ENCODE measurements at places on chromosomes 12 and 14.

GRCh38 chr14:65290830-65291229, 121.7 kb upstream of the FUT8 start:
- no peak for DNase-seq

- DNase-seq: no peak
Measured at GRCh38 chr12:85138833-85139232, 102.7 kb downstream of the LRRIQ1 start.

DNA sequence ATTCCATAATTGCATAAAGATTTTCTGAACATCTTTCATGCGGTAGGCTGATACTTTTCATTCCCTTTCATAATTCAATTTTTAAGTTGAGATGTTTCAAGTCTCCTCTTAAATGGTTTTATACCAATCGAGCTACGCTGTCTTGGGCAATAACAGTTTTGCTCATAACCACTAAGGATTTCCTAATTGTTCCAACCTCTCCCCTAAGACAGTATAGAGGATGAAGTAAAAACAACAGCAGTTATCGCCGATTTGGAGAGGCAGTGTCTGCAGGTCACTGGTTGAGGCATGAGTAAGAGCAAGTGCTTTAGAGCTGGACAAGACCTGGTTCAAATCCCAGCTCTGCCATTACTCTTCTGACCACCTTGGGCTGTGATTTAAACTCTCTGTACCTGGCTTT, 6.9 kb upstream of the MED13L start:
- DNase-seq: no peak

DNA sequence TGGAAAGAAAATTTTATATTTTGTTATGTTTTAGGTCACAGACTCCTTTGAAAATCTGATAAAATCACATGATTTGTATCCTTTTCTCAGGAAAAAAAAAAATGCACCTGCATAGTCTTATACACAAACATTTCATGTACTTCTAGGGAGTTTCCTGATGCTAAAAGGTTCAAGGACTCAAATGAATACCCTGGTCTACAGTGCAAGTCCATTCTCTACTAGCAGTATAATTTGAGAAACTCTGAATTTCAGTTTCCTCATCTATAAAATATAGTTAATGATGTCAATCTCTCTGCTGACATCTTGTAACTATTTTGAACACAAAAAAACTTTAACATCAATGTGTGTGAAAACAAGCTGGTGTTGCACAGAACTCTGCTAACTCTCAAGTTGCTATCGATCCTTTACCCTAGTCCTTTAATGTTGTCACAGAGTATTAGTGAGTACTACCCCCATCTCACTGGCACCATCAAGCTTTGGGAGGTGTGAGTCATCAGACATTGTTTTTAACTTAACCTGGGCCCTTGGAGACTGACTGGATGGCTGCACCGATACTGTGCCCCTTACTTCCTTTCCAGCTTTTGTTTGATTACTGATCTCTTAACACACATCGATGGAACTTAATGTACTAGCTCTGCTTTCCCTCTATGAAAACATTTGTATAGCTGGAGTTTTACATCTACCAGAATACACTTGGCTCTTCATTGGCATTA, 251.9 kb upstream of the SOX5 start:
- no peak for DNase-seq

DNA sequence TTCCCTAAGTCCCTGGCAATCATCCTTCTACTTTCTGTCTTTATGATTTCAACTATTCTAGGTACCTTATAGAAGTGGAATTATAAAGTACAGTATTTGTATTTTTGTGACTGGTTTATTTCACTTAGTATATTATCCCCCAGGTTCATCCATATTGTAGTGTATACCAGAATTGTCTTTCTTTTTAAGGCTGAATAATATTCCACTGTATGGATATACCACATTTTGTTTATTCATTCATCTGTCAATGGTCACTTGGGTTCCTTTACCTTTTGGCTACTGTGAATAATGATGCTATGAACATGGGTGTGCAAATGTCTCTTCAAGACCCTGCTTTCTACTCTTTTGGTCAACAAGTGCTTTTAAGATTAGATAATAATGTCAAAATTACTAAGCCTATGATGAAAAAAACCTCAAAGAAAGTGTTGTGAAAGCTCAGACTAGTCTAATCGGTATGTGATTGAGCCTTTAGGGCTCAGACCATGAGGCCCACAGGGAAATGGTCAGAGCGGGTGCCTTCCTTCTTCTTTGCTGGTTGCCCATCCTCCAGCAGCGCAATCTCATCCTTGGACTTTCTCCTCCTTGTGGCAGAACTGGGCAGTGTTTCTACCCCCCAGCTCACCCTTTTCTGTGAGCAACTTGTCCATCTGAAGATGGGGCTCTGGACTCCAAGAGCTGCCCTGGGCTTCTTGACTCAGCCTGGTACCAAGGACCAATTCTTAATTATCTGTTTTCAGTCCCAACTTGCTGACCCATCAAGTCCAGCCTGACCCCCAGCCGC, 105.4 kb downstream of the TTC8 start:
- no peak for DNase-seq

GRCh38 chr12:1827826-1828805, 7.8 kb downstream of the LRTM2 start:
- DNase-seq: no peak

DNA sequence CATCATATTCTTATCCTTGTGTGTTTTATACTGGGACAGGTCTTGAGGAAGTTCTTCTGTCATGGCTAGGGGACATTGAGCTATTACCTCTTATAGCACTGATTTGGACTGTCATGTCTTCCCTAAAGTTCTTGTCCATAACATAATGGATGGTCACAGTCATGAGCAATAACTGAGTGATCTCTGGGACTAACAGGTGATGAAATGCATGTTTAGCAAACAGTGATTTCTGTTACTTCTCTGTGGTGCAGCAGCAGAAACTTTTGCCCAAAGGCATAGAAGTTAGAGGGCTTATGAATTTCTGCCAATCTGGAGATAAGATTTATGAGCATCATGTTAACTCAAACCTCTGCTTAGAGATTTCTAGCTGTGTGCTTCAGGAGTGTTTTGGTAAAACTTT, 5.9 kb downstream of the ADIPOR2 start:
- no peak for DNase-seq

GRCh38 chr12:53127169-53127568, 23.9 kb downstream of the SOAT2 start:
- DNase-seq: no peak

DNA sequence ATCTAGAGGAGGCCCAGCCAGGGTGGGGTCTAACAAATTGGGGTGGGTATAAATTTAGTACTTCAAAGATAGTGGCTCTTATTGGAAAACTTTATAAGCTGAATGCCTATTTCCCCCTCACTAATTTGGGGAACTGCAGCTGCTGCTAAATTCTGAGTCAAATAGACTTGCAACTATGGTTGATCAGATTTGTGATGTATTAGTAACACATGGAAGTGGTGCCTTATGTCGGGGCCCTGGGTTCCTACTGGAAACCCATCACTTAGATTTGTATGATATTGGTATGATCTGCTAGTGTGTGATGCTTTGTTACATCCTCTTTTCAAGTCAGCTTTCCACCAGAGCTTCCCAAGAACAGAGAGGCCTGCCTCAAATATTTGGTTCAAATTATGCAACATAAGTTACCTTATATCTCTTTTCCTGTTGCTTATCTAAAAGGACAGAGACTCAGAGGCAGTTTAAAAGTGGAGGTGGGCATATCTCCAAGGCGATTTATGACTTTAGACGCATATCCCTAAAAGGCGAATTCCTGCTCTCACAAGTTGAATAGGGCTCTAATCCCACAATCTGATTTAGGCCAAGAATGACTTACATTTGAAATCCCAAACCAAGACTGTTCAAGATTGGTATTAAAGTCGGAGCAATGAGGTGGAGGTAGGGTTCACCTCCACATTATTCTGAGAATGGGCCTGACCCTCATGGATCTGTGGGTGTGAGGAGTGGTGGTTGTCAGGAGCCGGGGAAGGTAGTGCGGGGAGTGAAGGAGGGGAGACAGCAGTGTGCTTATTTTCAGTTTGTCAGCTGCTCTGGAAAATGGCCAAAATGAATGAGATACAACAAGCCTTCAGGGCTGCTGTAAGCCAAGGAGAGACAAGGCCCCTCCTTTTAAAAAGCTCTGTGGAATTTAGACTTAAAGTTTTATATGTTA, 425.8 kb downstream of the RAD51B start:
- DNase-seq: no peak

GRCh38 chr12:29164477-29165393, 15.7 kb downstream of the FAR2 start:
- peak; percentile 37 for DNase-seq

DNA sequence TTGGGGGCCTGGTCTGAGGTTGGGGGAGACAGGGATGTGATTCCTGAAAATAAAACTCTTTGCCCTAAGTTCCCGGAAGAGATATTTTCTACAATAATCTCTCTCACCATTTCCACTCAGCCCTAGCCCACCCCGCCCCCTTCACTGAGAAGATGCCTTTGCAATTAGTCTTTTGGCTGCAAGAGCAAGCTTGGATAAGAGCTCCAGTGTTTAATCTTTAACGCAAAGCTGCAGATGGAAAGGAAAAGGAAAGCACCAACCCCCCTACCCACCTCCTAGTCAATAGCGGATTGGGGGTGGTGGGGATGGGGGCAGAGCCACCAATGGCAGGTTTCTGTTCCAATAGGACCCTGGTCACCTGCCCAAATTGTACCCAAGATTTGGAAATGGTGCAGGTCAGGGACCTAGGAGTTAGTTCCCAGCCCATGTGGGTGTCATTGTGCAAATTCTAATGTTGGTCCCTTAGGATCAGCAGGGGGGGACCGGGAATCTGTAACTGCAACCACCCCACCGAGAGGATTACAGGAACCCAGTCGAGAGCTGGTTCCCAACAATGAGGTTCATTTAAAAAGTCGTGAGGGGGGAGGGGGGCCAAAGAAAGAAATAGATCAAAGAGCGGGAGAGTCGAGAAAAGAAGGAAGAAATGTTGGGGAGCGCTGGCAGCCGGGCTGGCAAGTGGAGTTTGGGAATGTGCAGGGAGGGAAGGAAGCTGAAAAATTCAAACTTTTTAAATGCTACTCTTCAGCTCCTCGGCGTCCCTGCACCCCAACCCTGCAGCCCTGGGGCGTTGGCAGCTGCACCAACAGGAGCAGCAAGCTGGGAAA, 1.6 kb downstream of the ZFP36L1 start:
- DNase-seq: no peak

Data from CD4-positive, alpha-beta T cell treated with Interleukin-21 for 1 hour (primary cell).